ENCODE measurements at places on chromosomes 2 and 18.

DNA sequence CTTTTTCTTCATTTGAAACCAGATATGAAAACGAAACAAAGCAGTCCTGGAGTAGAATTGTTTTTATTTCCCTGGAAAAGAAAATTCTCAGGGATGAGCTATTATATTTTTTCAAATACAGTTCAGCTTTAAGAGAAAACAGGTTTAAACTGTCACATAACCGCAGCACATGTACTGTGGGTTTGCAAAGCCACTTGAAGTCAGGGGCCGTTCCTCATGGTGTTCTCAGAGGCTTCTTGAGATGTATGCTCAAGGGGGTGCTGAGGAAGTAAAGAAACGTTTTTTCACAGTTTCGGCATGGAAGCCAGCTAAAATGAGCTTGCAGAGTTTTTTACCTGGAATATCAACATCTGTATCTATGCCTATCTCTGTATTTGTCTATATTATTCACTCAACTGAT lies 225.3 kb downstream of the MC4R start:
- H3K4me1 ChIP-seq: no peaks in the 10 kb centered on the region
- no peak for DNase-seq
- no peak overlapping the region for H3K4me3 ChIP-seq
- no peaks in the 10 kb centered on the region for H3K36me3 ChIP-seq
- H3K27ac ChIP-seq: no peak overlapping the region

- H3K27me3 ChIP-seq: no peaks in the 10 kb centered on the region
- no peaks in the 10 kb centered on the region for H3K4me1 ChIP-seq
- H3K27ac ChIP-seq: no peak overlapping the region
- H3K4me3 ChIP-seq: no peak overlapping the region
- DNase-seq: no peak
Measured at GRCh38 chr2:37692711-37693110, 21.3 kb upstream of the CDC42EP3 start.

DNA sequence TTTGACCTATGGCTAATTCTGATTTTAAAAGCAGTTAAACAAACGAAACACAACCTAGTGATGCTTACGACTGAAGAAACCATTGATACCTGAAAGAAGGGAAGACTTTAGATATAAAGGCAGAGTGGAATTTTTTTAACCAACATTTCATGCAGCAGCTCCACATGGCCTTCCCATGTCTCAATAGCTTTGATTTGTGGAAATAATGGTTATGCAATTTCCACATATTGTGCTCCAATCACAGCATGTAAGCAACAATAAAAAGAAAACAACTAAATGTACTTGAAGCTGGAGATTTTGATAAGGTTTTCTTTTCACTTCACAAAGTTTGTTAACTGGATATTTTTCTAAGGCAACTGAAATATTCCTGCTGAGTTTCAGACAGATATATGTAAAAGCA lies 82.0 kb upstream of the SLC39A10 start:
- no peak for DNase-seq
- peaks cover 2% of the 10 kb centered on the region for H3K4me1 ChIP-seq
- H3K4me3 ChIP-seq: no peak overlapping the region
- H3K36me3 ChIP-seq: no peaks in the 10 kb centered on the region
- H3K27me3 ChIP-seq: no peaks in the 10 kb centered on the region

- no peaks in the 10 kb centered on the region for H3K4me1 ChIP-seq
- H3K27ac ChIP-seq: no peak overlapping the region
- H3K27me3 ChIP-seq: no peaks in the 10 kb centered on the region
- no peak overlapping the region for H3K4me3 ChIP-seq
- no peak for DNase-seq
Measured at GRCh38 chr2:178101321-178102079, 10.7 kb upstream of the RBM45 start.

- no peak for DNase-seq
- H3K4me3 ChIP-seq: no peak overlapping the region
- no peaks in the 10 kb centered on the region for H3K27me3 ChIP-seq
- H3K27ac ChIP-seq: no peak overlapping the region
- H3K36me3 ChIP-seq: no peaks in the 10 kb centered on the region
- H3K4me1 ChIP-seq: no peaks in the 10 kb centered on the region
Measured at GRCh38 chr2:143594161-143594560, 464.9 kb downstream of the ARHGAP15 start.

DNA sequence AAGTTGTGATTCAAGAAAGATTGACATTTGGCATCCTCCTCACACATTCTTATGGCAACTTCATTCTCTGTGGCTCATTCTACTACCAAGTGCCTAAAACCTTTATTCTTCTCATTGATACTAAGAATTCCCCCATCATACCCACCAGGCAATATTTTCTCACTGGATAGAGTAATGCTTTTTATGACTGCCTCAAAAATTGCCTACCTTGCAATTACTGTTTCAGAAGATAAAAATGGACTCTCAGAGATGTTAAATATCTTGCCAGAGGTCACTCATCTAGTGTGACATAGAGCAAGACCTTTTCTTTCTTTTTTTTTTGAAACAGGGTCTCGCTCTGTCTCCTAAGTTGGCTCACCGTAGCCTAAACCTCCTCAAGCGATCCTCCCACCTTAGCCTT lies 192.8 kb upstream of the KYNU start:
- H3K4me1 ChIP-seq: no peaks in the 10 kb centered on the region
- DNase-seq: no peak
- no peaks in the 10 kb centered on the region for H3K36me3 ChIP-seq

DNA sequence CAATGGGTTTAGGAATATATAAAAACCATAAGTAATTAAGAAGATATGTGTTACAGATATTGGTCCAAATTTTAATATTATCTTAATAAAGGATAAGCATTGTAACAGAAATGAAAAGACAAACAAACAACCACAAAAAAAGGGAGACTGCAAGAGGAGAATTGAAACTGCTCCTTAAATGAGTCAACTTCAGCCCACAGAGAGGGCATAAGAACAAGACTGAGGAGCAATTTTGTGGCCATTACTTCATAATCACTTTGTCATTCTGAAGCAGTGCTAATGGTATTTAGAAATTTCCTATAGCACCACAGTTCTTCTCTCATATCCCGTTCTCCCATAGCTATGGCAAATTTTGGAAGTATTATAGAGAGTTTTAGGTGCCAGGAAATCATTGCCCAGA lies 193.2 kb upstream of the HNMT start:
- H3K4me3 ChIP-seq: no peak overlapping the region
- no peaks in the 10 kb centered on the region for H3K36me3 ChIP-seq
- H3K27me3 ChIP-seq: no peaks in the 10 kb centered on the region
- H3K4me1 ChIP-seq: no peaks in the 10 kb centered on the region
- no peak for DNase-seq

DNA sequence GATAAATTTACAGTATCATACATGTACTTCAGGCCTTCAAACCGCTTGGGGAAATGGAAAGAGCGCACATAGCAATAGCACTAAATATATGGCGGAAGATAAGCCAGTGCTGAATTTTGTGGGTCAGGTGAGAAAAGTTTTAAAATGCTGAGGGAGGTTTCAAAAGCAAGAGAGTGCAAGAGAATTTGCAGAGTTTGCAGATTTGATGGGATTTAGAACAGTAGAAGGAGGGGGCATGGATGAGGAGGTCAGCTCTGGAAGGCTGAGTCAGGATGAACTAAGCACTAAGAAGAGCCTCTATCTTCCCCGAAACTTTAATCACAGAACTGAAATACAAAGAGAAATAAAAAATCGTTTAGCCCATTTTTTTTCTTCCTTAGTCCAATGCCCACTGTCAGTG lies 145.9 kb downstream of the DLGAP1 start:
- DNase-seq: no peak
- H3K27me3 ChIP-seq: no peaks in the 10 kb centered on the region
- H3K4me3 ChIP-seq: no peak overlapping the region

DNA sequence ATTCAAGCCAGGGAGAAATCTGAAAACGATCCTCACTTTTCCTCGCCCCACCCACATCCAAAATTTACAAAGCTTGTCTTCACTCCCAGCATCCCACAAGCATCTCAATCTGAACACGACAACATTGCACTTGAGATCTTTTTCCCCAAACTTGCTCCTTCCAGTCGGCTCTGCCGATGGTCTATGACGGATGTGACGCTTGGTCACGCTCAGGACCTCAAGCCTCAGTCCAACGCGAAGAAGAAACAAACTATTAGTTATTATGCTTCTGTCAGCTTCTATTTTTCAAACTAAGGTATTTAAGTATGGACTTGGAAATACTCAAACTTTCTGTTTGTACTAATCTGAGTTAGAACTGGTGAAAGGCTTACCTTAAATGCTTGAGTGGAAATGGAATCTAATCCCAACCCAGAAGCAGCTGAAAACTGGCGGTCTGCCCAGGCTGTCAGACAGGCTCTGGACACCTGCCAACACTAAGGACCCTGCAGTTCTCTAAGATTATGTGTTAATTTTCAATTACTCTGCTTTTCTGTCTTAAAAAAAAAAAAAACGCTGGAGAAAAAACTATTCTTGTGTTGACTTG lies 132.1 kb upstream of the DNMT3A start:
- no peak for DNase-seq
- H3K27me3 ChIP-seq: no peaks in the 10 kb centered on the region
- no peak overlapping the region for H3K4me3 ChIP-seq
- no peak overlapping the region for H3K27ac ChIP-seq
